ENCODE measurements at places on chromosomes 1 and 21. TPM values are rescaled to one million over a fixed set of nuclear protein-coding genes. Genes with fewer than 3 reads are reported as not detected.
A peak's percentile ranks its signal among the peaks of the same experiment; 100 is the strongest.

The KRTAP11-1 gene
- total RNA-seq = not detected

The IL12RB2 gene
- not detected for total RNA-seq

The MROH7 gene
- 0.36 TPM for total RNA-seq

The CNTN2 gene
- total RNA-seq = under 0.01 TPM

GRCh38 chr1:28792644-28793121, 19.3 kb upstream of the OPRD1 start:
- H3K4me1 ChIP-seq = peaks cover 3% of the 10 kb centered on the region
- no peak overlapping the region for H3K4me3 ChIP-seq
- peak; percentile 59 for DNase-seq
- peaks cover 9% of the 10 kb centered on the region for H3K27me3 ChIP-seq
- H3K36me3 ChIP-seq = no peaks in the 10 kb centered on the region
- H3K27ac ChIP-seq = no peak overlapping the region

DNA sequence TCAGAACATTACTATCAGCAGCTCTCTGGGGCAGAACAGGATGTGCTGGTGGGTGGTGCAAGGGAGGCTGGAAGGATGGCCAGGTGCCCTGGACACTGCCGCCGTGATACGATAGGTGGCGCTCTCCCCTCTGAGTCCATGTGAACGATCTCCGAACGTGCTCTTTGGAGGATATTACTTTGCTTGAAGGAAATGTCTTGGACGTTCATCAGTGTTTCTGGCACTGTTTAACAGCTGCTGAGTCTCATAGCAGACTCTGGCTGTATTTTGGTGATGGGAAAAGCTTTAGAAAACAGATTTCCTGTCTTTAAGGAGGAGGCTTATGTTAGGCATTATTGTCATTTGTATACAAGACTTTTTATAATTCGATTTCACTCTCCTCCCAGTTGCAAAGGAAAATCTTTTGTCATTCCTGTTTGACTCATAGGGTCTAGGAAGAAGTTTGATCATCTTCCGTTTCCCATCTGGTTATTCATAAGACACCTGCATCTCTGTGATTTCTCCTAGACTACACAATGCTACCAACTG, 386.2 kb upstream of the ADGRL2 start:
- no peaks in the 10 kb centered on the region for H3K36me3 ChIP-seq
- H3K27ac ChIP-seq = no peak overlapping the region
- DNase-seq = no peak
- H3K4me1 ChIP-seq = no peaks in the 10 kb centered on the region

DNA sequence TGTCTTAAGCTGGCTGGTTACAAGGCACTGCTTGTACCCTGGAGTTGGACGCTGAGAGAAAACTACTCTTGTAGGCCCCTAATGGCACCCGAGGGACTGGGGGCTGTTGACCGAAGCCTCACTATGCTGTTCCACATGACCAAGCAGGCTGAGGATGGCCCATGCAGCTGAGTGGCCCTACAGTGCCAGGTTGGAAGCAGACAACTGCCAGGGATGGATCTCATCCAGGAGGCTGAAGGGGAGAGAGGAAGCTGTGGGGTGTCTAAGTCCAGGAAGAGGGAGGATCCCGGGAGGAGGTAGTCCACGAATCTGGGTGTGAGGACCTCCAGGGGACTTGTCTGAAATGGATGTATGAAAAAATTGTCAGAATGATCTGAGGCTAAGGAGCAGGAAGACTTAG, 45.8 kb downstream of the FOXD2 start:
- H3K27me3 ChIP-seq = no peaks in the 10 kb centered on the region
- H3K4me1 ChIP-seq = no peaks in the 10 kb centered on the region
- DNase-seq = no peak
- H3K27ac ChIP-seq = no peak overlapping the region

DNA sequence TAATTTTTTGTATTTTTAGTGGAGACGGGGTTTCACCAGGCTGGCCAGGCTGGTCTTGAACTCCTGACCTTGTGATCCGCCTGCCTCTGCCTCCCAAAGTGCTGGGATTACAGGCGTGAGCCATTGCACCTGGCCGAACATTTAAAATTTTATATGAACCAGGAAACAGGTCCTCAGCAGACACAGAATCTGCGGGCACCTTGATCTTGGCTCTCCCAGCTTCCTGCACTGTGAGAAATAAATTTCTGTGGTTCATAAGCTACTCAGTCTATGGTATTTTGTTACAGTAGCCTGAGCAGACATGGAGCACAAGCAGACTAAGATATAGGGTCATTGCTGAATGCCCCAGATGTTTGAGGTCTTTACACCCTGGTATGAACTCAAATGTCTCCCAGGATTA, 23.6 kb upstream of the CTH start:
- H3K27ac ChIP-seq = no peak overlapping the region
- H3K4me3 ChIP-seq = no peak overlapping the region
- H3K4me1 ChIP-seq = no peaks in the 10 kb centered on the region
- H3K27me3 ChIP-seq = peaks cover 2% of the 10 kb centered on the region
- no peak for DNase-seq
- H3K36me3 ChIP-seq = no peaks in the 10 kb centered on the region

GRCh38 chr1:96934282-96934681, 212.7 kb downstream of the PTBP2 start:
- no peaks in the 10 kb centered on the region for H3K36me3 ChIP-seq
- DNase-seq = no peak
- H3K27ac ChIP-seq = no peak overlapping the region

- no peaks in the 10 kb centered on the region for H3K27me3 ChIP-seq
- no peak overlapping the region for H3K27ac ChIP-seq
- no peaks in the 10 kb centered on the region for H3K36me3 ChIP-seq
- no peak overlapping the region for H3K4me3 ChIP-seq
- H3K4me1 ChIP-seq = peaks cover 14% of the 10 kb centered on the region
- no peak for DNase-seq
These were observed 23.8 kb upstream of the LRRC8C start for GRCh38 chr1:89608984-89609725.

- no peak for DNase-seq
- no peak overlapping the region for H3K4me3 ChIP-seq
- H3K27me3 ChIP-seq = no peaks in the 10 kb centered on the region
These were observed 7.6 kb upstream of the CD1A start for GRCh38 chr1:158246650-158247049.

GRCh38 chr1:231408528-231409094, 13.5 kb downstream of the EGLN1 start:
- H3K36me3 ChIP-seq = no peaks in the 10 kb centered on the region
- peak overlapping the region; percentile 80 for H3K27ac ChIP-seq
- H3K4me1 ChIP-seq = peaks cover 40% of the 10 kb centered on the region
- no peak overlapping the region for H3K4me3 ChIP-seq

GRCh38 chr1:214553142-214553710, 1.8 kb upstream of the PTPN14 start:
- peaks cover 3% of the 10 kb centered on the region for H3K36me3 ChIP-seq
- H3K27ac ChIP-seq = peak overlapping the region; percentile 12
- no peaks in the 10 kb centered on the region for H3K27me3 ChIP-seq
- no peak overlapping the region for H3K4me3 ChIP-seq
- DNase-seq = peak; percentile 57
